ENCODE measurements at places on chromosomes 7 and 10.

GRCh38 chr10:117684672-117685211 lies 142.2 kb downstream of the EMX2 start:
- no peak for DNase-seq

GRCh38 chr10:28246023-28246422 lies 56.8 kb downstream of the MPP7 start:
- no peak for DNase-seq

GRCh38 chr7:46178661-46179060 lies 257.6 kb upstream of the IGFBP3 start:
- DNase-seq = no peak

DNA sequence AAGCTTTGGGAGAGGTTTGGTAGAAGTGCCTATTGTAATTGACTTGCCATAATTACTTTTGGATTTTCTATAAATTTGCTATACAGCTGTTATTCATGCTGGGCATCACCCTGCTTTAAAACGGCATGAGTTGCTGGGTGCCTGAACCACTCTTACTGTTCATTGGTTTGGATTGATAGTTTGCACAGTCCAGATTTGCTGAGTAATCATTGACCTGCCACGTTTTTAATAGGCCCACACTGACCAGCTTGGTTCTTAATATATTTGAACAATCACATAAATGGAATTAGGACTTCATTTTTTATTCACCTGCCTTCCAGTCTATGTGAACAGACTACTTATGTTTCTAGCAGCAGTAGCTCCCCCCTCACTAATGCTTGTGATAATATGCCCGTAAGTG lies 630.8 kb downstream of the SDK1 start:
- DNase-seq = no peak

DNA sequence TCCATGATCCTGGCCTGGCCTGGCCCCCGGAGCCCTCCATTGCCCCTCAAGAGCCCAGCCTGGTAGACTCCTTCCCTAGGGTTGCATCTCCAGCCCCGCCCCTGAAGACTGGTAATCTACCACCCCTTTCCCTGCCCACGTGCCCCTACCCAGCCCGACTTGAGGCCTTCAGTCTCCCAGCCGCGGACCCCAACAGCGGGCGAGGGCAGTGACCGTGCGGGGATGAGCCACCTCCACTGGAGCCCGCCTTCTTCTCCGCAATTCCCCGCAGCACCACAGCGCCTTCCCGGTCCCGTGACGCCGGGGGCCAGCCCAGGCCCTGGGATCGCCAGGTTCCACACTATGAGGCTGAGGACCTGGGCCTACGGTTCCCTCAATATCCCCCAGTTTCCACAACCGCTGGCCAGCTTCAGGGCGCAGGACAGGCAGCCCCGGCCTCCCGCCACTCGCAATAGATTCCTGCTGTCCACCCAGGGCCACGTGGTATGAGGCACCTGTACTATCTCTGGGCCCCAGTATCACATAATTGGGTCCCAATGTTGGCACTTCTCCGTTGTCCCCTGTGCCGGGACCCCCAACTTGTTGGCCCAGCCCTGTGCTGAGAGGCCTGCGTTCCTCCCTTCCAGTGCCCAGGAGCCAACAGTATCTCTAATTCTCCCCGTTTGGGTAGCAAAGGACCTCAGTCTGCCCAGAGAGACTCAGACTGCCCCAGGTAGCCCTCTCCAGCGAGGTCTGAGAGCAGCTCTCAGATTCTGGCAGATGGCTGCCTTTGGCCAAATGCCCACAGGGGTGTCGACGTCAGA lies 1.1 kb upstream of the GPRIN2 start:
- DNase-seq = no peak

GRCh38 chr7:116028787-116029186 lies 1.8 kb downstream of the TFEC start:
- no peak for DNase-seq

DNA sequence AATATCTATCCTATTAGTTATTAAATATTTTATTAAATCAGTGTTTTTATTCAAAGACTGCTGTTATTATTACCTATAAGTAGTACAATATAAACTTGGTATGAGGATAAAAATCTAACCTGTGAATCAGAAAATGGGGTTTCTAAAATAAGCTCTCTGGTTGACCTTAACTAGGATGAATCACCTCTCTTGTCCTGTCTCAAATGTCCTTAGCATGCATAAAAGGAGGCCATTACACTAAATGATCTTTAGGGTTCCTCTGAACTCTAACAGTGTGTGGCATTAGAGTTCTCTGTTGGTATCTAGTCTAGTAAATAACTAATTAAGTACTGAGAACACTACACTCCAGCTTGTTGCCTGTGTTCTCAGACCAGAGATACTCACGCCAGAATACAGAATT lies 143.1 kb upstream of the LRRTM3 start:
- no peak for DNase-seq

GRCh38 chr7:128781851-128782250 lies 6.3 kb upstream of the OPN1SW start:
- no peak for DNase-seq

DNA sequence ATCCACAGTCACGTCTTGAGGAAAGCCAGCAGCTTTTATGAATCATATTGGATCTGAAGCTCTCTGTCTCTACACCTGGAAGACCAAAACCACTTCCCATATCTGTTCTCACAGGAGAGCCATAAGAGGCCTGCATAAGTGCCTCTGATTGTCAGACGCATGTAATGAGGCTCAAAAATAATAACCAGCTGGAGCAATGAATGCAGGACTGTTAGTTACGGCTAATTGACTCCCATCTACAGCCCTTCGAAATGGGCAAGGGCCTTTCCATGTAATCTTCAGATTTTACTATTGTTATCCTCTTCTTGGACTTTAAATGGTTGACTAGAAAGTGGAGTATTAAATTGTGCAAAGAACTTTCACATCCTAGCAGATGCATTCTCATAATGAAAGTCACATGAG lies 4.4 kb upstream of the SEMA3C start:
- no peak for DNase-seq

- DNase-seq = no peak
Observed at GRCh38 chr7:131012477-131013031, 278.5 kb upstream of the KLF14 start.

DNA sequence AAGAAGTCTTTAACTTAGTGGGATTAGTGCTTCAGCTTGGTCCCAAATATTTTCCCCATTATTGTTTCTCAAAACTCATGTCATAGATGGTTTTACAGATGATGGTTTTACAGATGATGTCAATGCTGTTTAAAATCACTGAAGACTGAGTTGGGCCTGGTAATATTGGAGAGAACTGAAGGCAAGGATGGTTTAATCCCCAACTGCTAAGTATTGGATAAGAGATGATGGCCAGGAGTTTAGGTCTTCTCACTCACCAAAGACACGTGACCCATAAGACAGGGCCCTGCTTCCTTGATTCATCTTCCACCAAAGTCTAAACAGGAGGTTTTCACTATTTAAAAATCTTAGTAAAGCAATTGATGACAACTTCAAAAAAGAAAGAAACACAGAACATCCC lies 56.3 kb downstream of the VWA2 start:
- no peak for DNase-seq

DNA sequence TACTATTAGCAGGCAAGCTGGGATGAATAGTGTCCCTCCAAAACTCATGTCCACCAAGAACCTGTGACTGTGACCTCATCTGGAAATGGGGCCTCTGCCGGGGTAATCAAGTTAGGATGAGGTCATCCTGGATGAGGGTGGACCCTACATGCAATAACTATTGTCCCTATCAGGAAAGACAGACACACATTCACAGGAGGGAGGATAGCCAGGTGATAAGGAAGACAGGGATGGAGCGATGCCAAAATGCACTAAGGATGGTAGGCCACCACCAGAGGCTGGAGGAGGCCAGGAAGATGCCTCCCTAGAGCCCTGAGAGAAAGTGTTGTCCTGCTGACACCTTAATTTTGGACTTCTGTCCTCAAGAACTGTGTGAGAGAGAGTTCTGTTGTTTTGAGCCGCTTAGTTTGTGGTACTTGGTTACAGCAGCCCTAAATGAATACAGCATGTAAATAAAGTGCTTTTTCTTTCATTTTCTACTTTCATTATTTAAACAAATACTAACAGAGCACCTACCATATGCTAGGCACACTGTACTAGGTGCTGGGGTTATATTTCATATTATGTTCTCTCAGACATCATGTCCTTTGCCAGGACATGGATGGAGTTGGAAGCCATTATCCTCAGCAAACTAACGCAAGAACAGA lies 111.9 kb downstream of the USP6NL start:
- no peak for DNase-seq

- DNase-seq = no peak
Observed at GRCh38 chr10:21368022-21368582, 157.4 kb downstream of the SKIDA1 start.

GRCh38 chr7:151782598-151783448 lies 94.1 kb downstream of the PRKAG2 start:
- DNase-seq = peak; percentile 71

GRCh38 chr7:68488341-68489060 lies 1109.8 kb upstream of the AUTS2 start:
- DNase-seq = no peak

DNA sequence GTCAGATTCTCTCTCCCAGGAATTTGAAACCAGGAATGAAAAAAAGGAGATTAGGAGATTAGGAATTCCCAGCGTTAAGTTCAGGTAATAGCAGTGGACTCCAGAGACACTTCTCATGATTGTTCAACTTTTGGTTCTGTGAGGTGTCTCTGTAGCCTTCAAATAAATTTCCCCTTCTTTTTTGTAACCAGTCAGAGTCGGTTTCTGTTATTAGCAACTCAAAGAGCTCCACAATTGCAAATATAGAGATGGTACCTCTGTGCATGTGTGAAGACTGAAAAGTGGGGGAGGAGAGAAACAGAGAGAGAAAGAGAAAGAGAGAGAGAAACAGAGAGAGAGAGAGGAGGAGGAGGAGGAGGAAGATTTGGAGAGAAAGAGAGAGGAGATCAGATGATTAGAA lies 112.8 kb upstream of the STEAP1B start:
- no peak for DNase-seq

DNA sequence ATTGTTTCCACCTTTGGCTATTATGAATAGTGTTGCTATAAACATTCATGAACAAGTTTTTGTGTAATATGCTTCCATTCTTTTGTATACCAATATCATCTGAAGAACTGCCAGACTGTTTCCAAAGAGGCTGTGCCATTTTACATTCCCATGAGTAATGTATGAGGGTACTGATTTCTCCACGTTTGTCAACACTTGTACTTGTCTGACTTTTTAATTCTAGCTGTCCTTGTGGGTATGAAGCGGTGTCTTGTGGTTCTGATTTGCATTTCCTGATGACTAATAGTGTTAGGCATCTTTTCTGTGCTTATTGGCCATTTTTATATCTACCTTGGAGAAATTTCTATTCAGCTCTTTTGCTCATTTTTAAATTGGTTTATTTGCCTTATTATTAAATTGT lies 52.8 kb downstream of the LSMEM1 start:
- no peak for DNase-seq

GRCh38 chr10:17430647-17431355 lies 23.6 kb downstream of the ST8SIA6 start:
- DNase-seq = peak; percentile 53

- DNase-seq = no peak
Observed at GRCh38 chr10:37819797-37820196, 37.6 kb downstream of the ZNF248 start.

DNA sequence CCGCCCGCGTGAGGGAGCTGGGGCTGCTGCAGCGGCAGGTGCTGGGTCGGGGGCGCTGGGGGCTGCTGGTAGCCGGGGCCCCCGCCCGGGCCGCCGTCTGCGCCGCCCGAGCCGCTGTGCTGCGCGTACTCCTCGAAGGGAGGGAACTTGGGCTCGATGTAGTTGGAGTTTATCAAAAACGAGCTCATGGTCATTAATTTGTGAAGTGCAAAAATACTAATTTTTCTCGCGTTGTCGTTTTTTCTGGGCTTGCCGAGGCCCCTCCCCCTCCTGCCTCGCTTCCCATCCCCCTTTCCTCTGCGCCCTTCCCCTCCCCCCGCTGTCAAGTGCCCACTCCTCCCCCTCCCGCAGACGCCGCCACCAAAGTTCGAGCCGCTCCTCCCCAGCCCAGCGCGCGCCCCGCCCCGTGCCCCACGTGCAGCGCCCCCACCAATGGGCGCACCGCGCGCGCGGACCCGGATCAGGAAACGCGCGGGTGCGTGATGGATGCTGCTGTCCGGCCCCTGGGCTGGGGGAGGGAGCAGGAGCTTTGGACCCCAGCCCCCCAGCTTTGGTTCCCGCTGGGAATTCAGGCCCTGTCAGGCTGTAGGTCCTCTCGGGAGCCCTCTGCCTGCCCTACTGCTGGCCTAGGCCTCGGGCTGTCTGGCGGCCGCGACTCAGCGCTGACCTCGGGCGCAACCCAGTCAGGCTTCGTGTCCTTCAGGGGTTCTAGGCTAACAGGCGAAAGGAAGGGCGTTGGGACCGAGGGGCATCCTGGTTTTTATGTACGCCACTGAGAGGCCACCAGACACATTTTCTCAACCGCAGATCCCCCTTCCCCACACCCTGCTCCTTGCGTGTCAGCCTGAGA lies at the start of gene HOXA4:
Gene HOXA4, minus strand, starts transcription at position 218 of the 850 bp plus-strand sequence. Its CDS starts 24 bp downstream, at position 194.
- DNase-seq = no peak

DNA sequence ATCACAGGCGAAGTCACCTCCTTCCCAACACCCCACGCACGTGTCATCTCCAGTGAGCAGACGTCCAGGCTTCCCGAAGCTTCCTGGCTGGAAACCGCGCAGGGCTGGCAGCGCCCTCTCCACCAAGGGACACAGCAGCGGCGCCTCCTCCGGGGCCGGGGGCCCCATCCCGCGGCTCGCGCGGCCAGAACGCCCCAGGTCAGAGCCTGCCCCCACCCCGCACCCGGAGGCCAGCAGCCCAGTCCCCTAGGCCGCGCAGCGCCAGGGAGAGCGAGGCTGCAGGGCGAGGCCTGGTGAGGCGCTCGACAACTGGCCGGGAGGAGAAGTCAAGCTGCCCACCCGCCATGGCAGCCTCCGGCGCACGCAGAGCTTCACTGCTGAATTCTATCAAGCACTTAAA lies 247.0 kb downstream of the SEMA3D start:
- DNase-seq = no peak

GRCh38 chr7:106866298-106867281 lies 1.5 kb downstream of the PIK3CG start:
- DNase-seq = no peak

GRCh38 chr7:28998105-28998504 lies 40.0 kb upstream of the TRIL start:
- no peak for DNase-seq

- no peak for DNase-seq
Observed at GRCh38 chr7:107277331-107277730, 108.5 kb downstream of the HBP1 start.

- DNase-seq = no peak
Observed at GRCh38 chr7:99943641-99944496, 14.4 kb upstream of the GJC3 start.

- no peak for DNase-seq
Observed at GRCh38 chr7:84612981-84613681, 418.5 kb upstream of the SEMA3A start.

- no peak for DNase-seq
Observed at GRCh38 chr7:34162677-34163076, 257.3 kb downstream of the BMPER start.

- DNase-seq = no peak
Observed at GRCh38 chr7:32153006-32153405, 82.8 kb upstream of the PDE1C start.

- no peak for DNase-seq
Observed at GRCh38 chr7:54711900-54712595, 47.0 kb downstream of the SEC61G start.

GRCh38 chr7:45919231-45919784 lies 1.8 kb downstream of the IGFBP3 start:
- no peak for DNase-seq

GRCh38 chr10:129533281-129533680 lies 66.2 kb downstream of the MGMT start:
- no peak for DNase-seq
